ENCODE measurements at places on chromosomes 2 and 18. TPM values are rescaled to one million over a fixed set of nuclear protein-coding genes. Genes with fewer than 3 reads are reported as not detected.
A peak's percentile ranks its signal among the peaks of the same experiment; 100 is the strongest.

DNA sequence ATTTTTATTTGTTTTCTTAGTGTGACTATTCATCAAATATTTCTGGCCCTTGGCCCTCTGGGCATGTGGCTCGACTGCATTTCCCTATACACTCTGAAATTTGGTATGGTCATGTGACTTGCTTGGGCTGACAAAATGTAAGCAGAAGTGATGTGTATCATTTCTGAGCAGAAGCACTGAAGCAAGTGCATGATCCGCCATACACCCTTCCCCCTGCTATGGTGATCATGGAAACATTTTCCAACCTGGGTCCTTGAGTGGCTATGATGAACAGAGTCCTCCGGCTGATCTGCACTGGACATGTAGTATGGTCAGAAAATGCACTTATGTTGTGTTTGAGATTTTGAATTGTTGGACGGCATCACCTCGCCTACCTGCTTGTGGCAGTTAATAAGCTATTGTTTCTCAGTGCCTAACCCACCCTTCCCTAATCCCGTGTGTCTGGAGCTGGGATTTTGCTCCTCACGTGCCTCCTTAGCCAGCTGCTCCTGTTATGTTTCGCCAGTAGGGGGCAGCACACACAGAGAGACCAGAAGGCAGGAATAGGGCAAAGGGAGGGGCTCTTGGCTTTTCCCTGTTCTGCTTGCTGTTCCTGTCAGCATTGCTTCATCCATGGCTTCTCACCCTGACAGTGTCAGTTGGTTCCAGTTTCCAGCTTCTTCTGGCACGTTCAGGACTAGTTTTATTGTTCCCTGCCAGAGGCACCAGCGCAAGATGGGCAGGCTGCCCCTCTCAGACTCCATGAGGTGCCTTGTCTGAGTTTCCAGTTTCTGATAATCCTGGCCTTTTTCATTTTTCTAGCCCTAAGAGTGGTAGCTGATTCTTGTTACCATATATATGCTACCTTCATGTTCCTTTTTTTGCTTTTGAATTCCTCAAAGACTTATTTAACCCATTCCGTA, 207.4 kb downstream of the ARL6IP6 start:
- no peaks in the 10 kb centered on the region for H3K27me3 ChIP-seq
- peak; percentile 51 for DNase-seq
- H3K4me1 ChIP-seq, result no peaks in the 10 kb centered on the region
- H3K27ac ChIP-seq, result no peak overlapping the region

DNA sequence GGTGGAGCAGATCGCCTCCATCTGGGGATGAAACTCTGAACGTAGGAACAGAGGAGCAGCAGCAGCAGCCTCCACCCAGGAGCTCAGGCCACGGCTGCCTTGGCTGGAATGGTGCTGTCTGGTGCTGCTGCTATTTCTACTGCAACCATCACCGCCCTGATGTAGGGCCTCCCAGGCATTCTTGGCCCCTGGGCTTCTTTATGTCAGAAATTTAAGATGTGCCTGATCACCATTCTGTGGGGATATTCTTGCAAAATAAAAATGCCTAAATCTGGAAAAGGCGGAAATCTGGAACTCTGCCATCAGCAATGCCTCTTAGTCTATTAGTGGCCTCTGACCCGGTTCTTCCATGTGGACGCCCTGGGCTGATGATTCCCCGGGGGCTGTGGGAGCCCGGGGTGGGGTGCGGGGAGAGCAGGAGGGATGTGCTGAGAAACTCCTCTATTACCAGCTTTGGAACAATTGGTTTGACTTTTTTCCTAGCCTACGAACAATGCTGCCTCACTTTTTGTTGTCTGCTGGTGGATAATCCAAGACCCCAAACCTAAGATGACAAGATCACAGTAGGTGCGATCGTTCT, 47.2 kb downstream of the FAM124B start:
- no peak overlapping the region for H3K27ac ChIP-seq
- no peak for DNase-seq
- peaks cover 2% of the 10 kb centered on the region for H3K4me1 ChIP-seq
- H3K27me3 ChIP-seq, result no peaks in the 10 kb centered on the region

DNA sequence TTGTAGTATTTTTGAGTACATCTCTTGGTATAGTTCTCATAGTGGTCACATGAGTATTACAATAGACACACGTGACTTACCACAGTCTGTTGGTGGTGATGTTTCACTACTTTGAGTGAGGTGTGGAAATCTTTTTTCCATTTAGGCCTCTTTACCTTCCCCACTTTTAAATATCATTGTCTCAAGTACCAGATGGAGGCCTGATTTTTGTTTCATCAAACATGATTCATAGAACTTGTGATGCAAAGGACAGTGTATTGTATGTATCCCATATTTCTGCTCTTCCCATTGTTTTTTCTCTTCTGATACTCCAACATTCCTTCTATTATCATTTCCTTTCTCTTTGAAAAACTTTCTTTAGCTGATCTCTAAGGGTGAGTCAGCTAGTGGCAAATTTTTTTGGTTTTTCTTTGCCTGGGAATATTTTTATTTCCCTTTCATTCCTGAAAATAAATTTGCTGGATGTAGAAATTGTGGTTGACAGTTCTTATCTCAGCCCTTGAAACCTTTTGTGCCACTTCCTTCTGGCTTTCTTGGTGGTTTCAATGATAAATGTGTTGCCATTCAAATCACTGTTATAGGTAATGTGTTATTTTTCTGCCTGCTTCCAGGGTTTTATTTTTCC, 32.8 kb downstream of the RFX8 start:
- H3K27ac ChIP-seq, result peak overlapping the region; percentile 98
- no peaks in the 10 kb centered on the region for H3K36me3 ChIP-seq
- no peak overlapping the region for H3K4me3 ChIP-seq
- 0 out of 2 replicates have a peak, but pooled peaks cover 7% of the 10 kb centered on the region for H3K4me1 ChIP-seq
- H3K27me3 ChIP-seq, result no peaks in the 10 kb centered on the region

- H3K27ac ChIP-seq, result no peak overlapping the region
- no peak overlapping the region for H3K4me3 ChIP-seq
- DNase-seq, result no peak
- H3K27me3 ChIP-seq, result no peaks in the 10 kb centered on the region
- H3K4me1 ChIP-seq, result no peaks in the 10 kb centered on the region
- no peaks in the 10 kb centered on the region for H3K36me3 ChIP-seq
Measured at GRCh38 chr2:25817630-25818029, 60.7 kb downstream of the ASXL2 start.

GRCh38 chr18:48777026-48777743, 173.6 kb downstream of the SMAD7 start:
- H3K4me1 ChIP-seq, result peaks cover 58% of the 10 kb centered on the region
- DNase-seq, result peak; percentile 90
- no peak overlapping the region for H3K4me3 ChIP-seq
- H3K27me3 ChIP-seq, result no peaks in the 10 kb centered on the region

DNA sequence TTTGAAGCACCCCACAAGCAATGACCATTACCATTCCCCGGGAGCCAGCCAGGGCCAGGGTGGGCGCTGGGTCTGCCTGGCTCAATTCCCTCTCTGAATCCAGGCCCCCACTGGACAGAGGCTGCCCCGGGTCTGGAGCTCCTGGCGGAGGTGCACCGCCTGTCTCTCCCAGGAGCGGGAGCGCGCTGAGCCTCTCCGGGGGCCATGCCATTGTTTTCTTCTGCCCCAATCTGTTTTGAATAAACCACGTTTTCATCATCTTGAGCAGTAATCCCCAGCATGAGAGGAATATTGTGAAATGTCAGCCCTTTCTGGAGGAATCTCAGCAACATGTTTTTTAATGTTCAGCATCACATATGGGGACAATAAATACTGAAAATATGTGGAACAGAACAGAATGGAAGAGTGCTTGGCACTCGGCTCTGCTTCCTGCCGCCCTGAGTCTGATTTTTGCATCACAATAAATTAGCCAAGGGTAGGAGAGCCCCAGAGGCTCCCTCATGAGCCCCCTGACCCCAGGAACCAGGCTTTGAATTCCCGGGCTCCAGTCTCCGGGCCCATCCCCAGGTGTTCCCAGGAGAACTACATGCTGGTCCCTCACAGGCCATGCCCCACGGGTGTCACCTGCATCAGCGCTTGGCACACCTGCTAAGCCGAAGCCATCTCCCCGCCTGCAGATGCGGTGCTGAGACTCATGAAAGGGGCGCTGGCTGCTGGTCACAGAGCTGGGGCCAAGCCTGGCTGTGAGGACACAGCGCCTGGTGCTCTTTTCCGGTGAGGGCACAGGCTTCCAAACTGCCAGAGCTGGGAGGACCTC, 88.8 kb downstream of the INHBB start:
- no peak overlapping the region for H3K27ac ChIP-seq
- no peak for DNase-seq
- no peak overlapping the region for H3K4me3 ChIP-seq
- no peaks in the 10 kb centered on the region for H3K4me1 ChIP-seq

DNA sequence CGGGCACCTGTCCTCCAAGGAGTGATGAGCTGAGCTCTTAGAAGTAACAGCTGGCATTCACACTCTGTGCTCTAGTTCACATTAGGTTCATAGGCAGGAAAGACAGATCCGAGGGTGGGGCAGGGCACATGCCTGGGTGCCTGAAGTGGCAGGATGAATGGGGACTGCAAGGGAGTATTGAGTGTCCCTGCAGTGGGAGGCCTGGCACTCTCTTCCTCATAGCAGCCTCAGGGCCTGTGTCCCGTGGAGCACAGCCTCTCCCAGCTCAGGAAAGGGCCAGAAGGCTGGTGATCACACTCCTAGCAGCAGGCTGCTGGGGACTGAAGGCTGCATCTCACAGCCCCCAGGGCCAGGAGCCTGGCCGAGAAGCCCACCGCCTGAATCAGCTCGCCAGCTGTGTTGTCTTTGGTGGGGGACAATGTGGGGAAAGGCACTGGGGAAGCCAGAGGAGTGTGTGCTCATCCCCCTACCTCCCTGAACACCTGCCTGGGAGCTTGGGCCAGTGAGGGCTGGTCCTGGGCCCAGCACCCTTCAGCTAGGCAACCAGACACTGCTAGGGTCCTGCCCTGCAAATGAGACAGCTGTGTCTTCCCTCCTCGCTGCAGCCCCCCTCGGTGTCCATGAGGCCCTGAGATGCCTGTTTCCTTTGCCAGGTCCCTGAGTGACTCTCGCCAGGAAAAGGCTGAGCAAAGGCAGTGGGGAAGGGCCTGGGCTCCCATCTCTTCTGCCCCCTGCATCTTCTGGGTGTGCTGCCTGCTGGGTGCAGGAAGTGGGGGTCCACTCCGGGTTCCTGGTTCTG, 48.2 kb upstream of the HS6ST1 start:
- H3K36me3 ChIP-seq, result no peaks in the 10 kb centered on the region
- H3K27ac ChIP-seq, result no peak overlapping the region
- no peak overlapping the region for H3K4me3 ChIP-seq
- no peaks in the 10 kb centered on the region for H3K27me3 ChIP-seq
- peaks cover 5% of the 10 kb centered on the region for H3K4me1 ChIP-seq
- DNase-seq, result no peak

DNA sequence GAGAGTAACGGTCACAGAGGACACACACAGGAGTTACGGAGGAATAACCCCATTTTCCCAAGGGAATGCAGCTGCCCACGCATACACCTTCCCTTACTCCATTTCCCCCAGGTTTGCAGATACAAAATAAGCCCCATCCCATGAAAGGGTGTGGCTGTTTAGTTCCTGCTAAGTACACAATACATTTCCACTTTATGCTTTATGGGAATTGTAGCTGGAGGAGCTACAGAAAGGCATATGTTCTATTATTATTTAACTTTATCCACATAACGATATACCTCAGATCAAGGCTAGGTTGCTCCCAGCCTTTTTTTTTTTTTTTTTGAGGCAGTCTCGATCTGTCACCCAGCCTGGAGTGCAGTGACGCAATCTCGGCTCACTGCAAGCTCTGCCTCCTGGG, 22.7 kb upstream of the INO80D start:
- H3K4me3 ChIP-seq, result no peak overlapping the region
- no peak for DNase-seq
- H3K36me3 ChIP-seq, result no peaks in the 10 kb centered on the region
- H3K4me1 ChIP-seq, result no peaks in the 10 kb centered on the region

DNA sequence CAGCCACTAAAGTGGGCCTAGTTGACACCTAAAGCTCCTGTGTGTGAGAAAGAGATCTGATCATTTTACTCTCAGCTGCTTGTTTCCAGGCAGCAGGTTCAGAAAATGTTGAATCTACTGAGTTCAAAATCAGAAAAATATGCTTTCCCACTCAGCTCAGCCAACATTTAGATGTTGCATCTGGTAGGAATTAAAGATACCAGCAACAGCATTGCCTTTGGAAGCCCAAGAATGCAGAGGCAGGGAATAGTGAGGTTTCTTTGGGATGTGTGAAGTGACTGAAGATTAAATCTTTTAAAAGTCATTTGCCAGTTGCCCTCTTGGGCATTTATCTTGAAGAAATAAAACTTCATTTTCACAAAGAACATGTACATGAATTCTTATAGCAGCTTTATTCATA, 33.9 kb upstream of the DOCK10 start:
- no peaks in the 10 kb centered on the region for H3K27me3 ChIP-seq
- H3K36me3 ChIP-seq, result no peaks in the 10 kb centered on the region
- peak overlapping the region; percentile 76 for H3K27ac ChIP-seq

DNA sequence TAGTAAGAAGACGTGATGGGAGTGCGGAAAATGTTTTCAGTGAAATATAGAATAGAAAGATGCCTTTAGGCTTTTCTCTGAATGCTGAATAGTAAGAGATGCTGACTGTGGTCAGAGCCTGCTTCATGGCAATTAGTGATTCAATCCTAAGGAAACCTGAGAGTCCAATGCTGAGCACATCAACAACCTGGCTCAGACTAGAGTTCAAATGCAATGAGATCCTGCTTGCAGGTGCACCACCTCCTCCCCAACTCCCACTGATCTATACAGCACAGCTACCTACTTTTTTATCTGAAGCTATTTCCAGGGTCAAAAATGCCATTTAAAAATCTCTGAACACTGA, 65.4 kb downstream of the AAK1 start:
- no peak overlapping the region for H3K27ac ChIP-seq
- peaks cover 19% of the 10 kb centered on the region for H3K4me1 ChIP-seq
- no peak for DNase-seq
- H3K27me3 ChIP-seq, result no peaks in the 10 kb centered on the region
- no peak overlapping the region for H3K4me3 ChIP-seq

GRCh38 chr2:203122317-203122986, 107.8 kb downstream of the NBEAL1 start:
- DNase-seq, result peak; percentile 9
- no peak overlapping the region for H3K4me3 ChIP-seq
- peaks cover 4% of the 10 kb centered on the region for H3K36me3 ChIP-seq
- no peaks in the 10 kb centered on the region for H3K4me1 ChIP-seq
- H3K27ac ChIP-seq, result no peak overlapping the region

DNA sequence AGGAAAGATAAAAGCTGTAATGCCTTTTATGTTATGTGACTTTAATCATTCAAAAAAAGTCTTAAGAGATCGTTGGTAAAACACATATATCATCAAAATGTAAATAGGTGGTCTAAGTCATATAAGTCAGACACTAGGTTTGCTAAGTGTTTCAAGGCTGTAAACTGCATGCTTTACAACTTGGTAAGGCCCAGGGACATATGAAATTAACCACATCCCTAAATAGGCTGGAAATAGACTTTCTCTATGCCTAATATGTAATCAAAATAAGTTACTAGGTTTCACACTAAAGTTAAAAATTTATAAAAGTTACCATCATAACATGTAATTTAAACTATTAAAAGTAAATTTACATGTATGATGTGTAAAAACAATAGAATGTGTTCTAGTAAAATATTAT, 946.3 kb upstream of the LRATD1 start:
- no peaks in the 10 kb centered on the region for H3K27me3 ChIP-seq
- no peak for DNase-seq
- no peaks in the 10 kb centered on the region for H3K36me3 ChIP-seq

The CXCR2 gene
- not detected for polyA plus RNA-seq

The APOB gene
- polyA plus RNA-seq, result not detected

All from SK-N-SH (cell line).